ENCODE measurements at places on chromosomes 13 and 19. TPM values are rescaled to one million over a fixed set of nuclear protein-coding genes. Genes with fewer than 3 reads are reported as not detected.

MAP1S gene
- total RNA-seq: 160 TPM

DNA sequence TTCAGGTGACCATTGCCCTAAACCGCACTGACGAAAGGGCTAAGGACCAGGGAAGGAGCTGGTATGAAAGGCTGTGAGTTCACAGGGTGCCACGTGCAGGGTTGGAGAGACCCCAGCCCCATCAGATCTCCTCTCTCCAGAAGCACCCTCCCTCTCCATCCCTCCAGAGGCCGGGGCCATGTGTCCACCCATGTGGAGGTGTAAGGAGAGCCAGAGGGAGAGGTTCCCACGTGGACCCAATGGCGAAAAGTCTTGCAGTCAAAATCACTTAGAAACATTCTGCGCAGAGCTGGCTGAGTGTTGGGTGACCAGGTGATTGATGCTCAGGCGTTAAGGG lies 168.3 kb downstream of the COL4A1 start:
- no peak for DNase-seq

GRCh38 chr13:45240143-45240542 lies 39.3 kb upstream of the KCTD4 start:
- no peak for DNase-seq

DNA sequence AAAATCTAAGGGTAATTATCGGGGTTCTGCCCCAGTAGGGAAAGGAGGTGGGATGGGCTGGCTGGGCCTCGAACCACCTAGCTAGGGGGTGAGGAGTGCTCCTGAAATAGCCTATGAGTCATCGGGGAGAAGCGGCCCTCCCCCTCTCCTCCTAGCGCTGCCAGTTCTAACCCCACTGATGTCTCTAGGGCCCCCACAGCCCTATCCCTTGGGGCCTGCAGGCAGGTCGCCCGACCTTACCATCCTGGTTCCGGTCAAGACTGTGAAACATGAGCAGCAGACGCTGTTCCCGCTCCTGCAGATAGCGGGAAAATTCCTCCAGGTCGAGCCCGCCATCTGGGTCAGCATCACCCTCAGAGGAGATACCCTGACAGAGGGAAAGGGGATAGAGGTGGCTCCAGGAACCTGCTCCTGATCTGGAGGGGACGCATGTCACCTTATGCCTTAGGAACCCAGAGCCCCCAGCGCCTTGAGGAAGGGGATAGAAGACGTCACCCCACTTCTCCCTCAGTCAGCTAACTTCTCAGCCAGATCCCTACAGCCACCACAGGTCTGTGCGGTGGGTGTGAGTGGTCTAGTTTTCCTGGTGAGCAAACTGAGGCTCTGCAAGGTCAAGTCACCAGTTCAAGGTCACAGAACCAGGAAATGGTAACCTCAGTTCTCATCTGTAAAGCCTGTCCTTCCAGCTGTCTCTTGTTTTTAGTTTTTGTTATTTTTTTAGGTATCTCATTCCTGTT lies 1.5 kb downstream of the SLC25A23 start:
- DNase-seq: no peak

- DNase-seq: no peak
These were observed 529 bp downstream of the LONP1 start for GRCh38 chr19:5719274-5719960.

DNA sequence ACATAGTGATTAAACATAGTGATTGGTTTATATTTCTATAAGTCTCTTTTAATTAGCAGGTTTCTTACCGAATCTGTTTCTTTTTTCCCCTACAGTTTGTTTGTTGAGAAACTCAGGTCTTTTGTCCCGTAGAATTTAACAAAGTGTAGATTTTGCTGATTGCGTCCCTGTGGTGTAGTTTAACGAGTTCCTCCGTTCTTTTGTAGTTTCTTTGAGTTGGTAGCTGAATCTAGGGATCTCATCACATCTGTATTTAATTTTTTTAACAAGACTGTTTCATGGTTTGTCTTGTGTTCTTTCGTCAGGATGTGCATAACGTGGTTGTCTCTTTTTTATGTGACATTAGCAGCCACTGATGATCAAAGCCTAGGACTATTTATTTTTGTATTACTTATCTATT lies 111.1 kb downstream of the AKAP11 start:
- no peak for DNase-seq

- no peak for DNase-seq
These were observed 14.6 kb downstream of the CBLC start for GRCh38 chr19:44792281-44792680.

DNA sequence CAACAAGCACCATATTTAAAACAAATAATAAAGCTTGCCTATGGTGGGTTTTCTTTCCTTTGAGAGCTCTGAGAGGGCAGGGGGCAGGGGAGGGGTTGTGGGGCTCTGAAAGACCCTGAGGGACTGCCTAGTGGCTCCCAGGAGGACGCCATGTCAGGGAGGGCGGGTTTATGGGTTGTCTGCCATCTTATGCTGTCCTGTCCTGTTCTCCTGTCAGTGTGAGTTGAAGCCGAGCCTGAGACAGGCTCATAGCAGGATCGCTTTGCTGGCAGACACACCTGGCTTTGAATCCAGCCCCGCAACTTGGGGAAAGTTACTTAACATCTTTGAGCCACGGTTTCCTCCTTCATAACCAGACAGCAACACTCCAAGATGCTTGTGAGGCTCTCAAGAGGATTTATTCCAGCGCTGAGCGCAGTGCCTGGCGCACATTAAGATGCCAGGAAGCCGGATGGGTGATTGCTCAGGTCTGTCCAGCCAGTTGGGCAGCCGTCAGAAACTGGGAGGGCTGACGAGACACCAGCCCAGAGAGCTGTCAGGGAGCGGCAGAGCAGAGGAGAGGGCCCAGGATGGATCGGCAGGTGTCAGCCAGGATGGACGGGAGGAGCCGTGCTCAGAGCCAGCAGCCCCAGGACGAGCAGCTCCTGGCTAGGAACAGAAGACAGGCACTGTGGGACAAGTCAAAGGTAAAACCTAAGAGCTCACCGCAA lies 36.8 kb upstream of the C1QTNF9 start:
- no peak for DNase-seq

- no peak for DNase-seq
These were observed 21.3 kb downstream of the MBD3L2B start for GRCh38 chr19:6999933-7000332.

DNA sequence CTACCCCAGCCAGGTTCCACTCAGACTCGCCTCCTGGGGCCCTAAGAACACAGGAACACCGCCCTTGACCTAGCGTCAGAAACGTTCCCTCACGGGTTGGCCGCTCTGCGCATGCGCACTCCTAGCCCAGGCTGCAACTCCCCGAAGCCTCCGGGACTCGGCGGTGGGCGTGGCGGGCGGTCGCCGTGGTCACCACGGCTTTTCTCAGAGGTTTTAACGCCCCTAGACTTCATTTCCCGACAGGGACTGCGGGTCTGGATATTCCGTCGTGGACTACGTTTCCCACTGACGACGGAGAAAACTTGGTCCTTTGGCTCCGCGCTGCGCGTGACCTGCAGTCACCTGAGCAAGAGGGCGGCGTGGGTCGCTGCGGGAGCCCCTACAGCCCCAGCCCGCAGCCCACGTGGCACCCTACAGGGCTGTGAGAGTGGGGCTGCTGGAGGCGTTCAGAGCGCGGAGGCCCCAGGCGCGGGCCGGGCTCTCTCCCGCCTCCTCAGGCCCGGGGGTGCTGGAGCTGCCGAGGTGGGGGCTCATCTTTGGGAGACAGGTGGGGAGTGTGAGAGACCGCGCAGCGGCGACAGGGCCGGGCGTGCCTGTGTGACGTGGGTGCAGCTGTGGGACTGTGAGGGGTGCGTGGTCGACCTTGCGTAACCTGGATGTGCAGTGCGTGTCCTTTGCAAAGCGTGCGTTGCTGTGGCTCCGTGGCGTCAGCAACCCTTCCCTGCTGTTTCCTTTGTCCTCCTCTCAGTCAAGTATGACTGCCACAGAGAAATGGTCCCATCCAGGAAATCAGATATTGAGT lies 38.0 kb upstream of the ZNF573 start:
- peak; percentile 91 for DNase-seq

LRRC63 gene
- total RNA-seq: not detected

- DNase-seq: no peak
These were observed 20.0 kb downstream of the RAB20 start for GRCh38 chr13:110541526-110541920.

TTYH1 gene
- 43.1 TPM for total RNA-seq

ZNF681 gene
- 10.4 TPM for total RNA-seq

GRCh38 chr19:52094526-52095130 lies 937 bp downstream of the ZNF841 start:
- DNase-seq: no peak

DNA sequence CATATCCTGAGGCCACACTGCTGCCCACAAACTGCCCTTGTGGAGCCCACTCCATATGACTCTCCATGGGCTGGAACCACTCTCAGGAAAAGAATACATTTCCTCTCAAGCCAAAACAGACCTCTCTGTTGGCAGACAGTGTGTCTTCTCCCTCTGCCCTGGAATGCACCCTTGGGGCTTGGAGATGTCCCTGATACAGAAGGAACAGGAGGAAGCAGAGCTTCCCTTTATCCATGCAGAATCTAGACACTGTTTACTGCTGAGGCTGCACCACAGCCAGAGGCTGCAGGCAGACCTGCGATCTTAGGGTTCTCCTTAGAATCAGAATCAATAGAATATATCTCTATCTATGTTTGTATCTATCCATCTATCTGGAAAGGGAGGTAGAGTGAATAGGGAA lies 26.8 kb upstream of the CYP4F8 start:
- DNase-seq: no peak

DNA sequence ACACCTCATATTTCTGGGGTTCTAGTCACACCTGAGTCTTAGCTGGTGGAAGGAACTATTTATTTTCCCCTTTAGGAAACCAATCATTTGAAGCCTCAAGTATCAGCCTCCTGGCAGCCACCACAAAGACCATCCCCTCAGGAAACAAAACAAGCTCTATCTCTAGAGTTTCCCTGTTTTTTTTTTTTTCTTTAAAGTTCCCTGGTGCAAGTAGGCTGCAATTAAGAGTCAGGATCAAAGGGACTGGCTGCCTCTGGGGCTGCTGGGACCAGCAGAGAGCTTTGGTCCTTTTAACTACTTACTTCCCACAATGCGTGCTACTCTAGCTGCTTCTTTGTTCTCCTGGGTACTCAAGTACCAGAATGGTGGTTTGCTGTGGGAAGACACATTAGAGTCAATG lies 11.4 kb downstream of the MBNL2 start:
- DNase-seq: no peak

- no peak for DNase-seq
These were observed 15.4 kb upstream of the FAM216B start for GRCh38 chr13:42766016-42766415.

- no peak for DNase-seq
These were observed 24.8 kb downstream of the UPF1 start for GRCh38 chr19:18856385-18857126.

DNA sequence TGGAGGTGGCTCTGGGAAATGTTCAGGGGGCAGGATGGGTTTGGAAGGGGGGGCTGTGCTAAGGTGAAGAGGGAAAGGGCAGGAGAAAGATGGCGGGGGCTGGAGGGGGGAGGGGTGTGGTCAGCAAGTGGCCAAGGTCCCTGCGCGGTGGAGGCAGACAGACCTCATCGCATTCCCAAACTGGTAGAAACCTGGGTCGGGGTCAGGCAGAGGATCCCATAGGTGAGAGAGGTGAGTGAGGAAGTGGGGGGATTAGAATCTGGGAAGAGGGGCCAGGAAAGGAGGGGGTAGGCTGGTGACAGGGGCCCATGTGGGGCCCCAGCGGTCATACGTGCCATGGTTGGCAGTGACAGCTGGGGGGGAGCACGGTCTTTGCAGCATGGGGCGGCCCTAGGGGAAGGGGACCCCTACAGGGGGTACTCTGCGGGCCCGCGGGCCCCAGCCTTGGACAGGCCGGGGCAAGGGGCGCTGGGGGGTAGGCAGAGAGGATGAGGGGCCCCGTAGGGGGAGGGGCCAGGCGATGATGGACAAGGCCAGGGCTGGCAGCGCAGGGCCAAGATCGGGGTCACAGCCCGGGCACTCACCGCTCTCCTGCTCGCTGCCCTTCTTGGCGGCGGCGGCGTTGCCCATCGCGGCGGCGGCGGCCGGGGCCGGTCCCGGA lies 514 bp downstream of the PRKACA start:
- DNase-seq: no peak

ZNF547 gene
- 3.5 TPM for total RNA-seq

DNA sequence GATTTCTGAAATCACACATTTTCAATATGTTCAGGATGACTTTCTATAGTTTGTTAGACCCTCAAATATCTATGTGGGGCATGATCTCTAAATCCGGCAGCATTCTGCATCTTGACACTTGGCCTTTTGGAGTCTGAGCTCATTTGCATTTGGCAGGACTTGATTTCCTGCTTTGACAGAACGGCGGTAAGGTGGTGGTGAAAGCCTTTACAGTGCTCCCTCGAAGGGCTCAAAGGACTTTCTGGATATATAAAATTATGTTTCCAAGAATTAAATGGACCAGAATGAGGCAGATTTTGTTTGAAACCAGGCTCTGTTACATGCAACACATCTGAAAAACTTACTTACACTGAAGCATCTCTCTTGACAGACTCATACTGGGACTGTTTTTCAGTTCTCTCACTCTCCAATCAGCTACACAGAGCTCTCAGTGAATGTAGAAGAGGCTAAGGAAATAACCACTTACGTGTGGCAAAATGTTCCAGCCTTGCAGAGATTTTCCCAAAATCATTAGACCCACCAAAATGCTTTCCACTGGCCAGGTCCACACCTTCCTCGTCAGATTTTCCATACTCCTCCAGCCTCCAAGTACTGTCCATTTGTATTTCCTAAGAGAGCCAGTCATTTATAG lies 207.2 kb downstream of the SPRY2 start:
- DNase-seq: no peak

- DNase-seq: no peak
These were observed 34.1 kb upstream of the POU2F2 start for GRCh38 chr19:42166316-42166715.

DNA sequence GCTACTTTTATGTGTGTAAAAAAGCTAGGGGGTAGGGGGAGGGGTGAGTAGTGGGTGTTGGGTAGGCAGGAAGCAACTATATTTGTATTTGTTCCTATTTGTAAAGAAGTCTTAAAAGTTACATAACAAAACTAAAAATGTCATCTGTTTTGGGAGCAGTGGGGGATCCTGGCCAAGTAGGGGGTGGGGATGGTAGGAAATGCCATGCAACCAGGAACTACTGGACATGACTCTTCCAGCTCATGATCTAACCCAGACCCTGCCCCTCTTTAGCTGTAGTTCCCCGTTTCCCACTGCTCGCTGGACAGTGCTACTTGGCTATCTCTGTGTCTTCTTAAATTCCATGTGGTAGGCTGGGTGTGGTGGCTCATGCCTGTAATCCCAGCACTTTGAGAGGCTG lies 3.2 kb downstream of the GTF3A start:
- no peak for DNase-seq

GRCh38 chr13:26727633-26728032 lies 33.0 kb downstream of the GPR12 start:
- DNase-seq: no peak

Measured in H9 (cell line).